ENCODE measurements at places on chromosomes 11 and 22.

DNA sequence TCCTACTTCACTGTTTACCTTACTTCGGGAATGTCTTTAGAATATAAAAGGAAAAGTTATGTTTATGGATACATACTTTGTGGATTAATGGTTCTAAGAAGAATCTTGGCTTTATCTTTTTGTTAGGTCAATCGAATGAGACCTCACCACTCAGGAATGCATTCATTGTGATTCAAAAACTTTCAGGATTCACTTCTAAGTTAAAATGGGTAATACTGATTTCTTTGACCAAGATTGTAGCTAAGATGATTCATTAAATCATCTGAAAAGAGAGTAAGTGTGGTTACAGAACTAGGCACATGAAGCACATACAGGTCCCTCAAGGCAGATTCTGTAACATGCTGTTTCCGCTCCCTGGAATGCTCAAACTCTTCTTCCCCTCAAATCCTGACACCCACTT lies 716.4 kb downstream of the KCNA4 start:
- no peak for DNase-seq

DNA sequence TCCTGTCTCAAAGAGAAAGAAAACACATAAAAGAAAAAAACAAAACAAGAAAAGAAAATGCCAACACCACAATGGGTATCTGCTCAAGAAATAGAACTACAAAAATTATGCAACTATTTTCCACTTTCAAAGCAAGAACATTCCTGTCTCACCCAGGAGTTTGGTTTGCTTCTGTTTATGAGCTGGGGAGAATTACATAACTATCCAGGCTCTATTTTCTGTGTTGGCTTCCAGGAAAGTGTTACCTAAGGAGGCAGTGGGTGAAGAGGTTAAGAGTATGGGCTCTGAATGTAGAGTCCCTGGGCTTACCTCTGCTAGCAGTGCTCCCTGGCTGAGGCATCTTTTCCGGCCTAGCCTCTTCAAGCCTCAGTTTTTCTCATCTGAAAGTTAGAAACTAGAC lies 426.7 kb downstream of the MIAT start:
- DNase-seq = no peak

DNA sequence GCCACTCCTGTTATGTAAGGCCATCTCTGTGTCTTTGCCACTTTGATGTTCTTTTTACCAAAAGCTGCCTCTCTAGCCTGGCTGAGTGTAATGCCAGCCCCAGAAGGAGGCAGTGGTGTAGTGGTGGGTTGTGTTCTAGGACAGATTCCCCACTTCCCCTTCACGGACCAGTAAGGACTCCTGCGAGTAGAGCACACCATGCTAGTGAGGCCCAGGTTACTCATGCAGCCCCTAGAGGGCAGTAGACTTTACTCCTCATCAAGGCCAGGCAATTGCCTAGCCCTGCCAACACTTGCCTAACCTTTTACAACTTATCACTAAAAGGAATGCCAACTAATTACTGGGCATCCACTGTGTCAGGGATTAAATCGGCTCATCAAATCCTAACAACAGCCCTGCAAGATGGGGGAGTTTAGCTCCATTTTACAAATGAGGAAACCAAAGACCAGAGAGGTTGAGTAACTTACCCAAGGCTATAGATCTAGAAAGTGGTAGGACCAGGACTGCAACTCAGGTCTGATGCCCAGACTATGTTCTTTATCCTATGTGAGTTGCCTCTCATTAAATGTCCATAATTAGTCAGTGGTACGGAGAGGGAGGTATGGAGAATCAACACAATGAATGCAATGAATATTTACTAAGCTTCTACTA lies 75.3 kb downstream of the APIP start:
- peak; percentile 71 for DNase-seq

DNA sequence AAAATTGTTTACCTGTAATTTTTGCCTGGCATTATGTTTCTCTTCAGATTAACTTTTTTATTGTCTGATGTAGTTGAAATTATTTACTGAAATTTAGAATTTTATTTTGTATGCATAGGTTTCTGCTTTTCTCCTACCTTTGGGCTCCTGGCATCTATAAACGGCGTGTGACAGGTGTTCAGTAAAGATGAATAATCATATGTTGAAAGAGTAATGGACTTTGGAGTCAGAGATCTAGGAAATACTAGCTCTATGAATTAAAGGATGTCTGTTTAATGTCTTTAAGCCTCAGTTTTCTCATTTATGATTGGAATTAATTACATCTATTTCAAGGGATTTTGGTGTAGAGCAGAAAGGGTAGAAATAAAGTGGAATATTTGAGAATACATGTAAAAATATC lies 7.2 kb upstream of the ANGPTL5 start:
- no peak for DNase-seq

GRCh38 chr11:64290352-64291261 lies 495 bp upstream of the KCNK4 start:
- DNase-seq = no peak

GRCh38 chr11:93844568-93844967 lies 5.8 kb downstream of the VSTM5 start:
- DNase-seq = no peak

- DNase-seq = no peak
These were observed 2.1 kb upstream of the PLXNB2 start for GRCh38 chr22:50309601-50309991.

DNA sequence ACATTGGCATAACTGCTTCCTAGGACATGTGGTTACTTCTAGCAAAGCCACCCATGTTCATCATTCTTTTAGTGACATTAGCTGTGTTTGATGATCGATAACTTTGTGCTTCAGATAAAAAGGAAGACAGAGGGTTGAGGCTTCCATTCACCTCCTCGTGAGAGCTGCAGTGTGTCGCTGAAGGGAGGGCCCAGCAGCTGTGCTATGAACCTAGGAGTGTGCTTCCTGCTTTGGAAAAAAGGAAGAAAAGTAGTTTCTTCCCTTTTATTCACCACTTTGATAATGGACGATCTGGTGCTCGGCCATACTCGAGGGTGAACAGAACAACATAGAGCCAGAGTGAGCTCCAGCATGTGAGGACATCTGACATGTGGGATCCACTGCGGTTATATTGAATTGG lies 6.1 kb upstream of the RFPL2 start:
- DNase-seq = peak; percentile 36

DNA sequence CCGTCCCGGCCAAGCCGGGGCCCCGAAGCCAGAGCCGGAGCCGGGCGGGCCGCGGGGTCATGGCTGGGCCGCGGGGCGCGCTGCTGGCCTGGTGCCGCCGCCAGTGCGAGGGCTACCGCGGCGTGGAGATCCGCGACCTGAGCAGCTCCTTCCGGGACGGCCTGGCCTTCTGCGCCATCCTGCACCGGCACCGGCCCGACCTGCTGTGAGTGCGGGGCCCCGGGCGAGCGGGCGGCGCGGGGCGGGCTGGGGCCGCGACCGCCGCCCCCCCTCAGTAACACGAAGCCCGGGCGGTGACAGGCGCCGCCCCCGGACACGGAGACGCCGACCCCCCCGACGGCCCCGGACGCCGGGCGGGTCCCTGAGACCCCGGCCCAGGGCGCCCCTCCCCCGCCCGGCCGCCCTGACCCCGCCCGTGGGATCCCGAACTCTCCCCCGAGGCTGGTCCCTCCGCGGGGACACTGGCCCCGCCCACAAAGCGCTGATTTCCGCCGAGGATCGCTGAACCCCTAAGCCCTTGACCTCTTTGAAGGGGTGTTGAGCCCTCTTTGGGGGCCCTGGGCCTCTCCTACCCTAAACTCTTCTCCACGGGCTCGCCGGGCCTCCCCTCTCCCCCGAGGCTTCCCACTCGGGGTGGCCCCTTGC lies 389 bp downstream of the MICALL1 start:
- DNase-seq = peak; percentile 37

DNA sequence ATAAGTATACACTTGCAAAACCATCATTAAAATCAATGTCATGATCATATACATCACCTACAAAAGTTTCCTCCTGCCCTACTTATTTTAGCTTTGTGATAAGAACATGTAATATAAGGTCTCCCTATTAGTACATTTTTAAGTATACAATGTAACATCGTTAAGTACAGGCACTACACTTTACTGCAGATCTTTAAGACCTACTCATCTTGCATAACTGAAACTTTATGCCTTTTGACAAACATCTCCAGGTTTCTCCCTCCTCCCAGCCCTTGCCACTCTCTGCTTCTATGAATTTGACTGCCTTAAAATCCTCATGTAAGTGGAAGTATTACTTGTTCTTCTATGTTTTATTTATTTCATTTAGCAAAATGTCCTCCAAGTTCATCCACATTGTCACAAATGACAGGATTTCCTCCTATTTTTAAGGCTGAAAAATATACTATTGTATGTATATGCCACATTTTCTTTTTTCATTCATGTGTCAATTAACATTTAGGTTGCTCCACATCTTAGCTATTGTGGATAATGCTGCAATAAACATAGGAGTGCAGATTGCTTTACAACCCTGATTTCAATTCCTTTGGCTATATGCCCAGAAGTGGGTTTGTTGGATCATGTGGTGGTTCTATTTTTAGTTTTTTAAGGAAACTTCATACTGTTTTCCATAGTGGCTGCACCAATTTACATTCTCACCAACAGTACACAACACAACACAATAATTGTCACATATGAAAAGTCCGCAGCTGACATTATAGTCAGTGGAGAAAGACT lies 471.1 kb upstream of the ANO3 start:
- no peak for DNase-seq

DNA sequence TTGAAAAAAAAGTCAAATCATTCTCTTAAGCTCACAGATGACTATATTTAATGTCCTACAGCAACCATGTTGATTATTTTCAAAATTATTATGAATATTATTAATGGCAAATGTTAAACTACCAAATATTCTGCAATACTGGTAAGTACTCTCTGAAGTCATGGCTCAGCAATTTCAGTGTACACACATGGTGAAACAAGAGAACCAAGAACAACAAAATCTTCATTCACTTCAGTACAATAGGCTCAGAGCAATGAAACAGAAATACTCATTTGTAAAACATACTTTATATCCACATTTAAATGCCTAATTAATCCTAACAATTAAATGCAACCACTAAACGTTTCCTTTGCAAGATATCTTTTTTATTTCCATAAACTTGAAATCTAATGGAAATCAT lies 347.2 kb downstream of the TTC28 start:
- no peak for DNase-seq

GRCh38 chr11:99418927-99419720 lies 398.4 kb downstream of the CNTN5 start:
- no peak for DNase-seq
